AG10803 (cell line): ENCODE measurements at places on chromosomes 1 and 21.

DNA sequence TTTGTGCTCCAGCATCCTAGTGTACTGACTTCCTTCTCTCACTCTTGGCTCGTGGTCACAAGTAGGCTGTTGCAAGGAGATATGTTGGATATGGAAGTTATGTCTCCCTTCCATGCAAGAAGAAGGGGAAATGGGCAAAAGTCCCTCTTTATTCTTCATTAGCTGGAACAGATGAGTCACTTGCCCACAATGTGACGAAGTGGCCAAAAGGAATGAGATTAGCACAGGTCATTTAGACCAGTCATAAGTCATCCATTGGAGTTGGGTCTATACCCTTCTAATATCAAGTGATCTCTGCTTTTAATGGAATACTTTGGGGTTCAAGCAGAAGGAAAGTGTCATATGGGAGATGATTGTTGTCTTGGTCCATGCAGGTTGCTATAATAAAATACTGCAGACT lies 91.2 kb upstream of the NGF start:
- peak; percentile 73 for DNase-seq

GRCh38 chr21:15065392-15066122 lies 757 bp upstream of the NRIP1 start:
- peak; percentile 84 for DNase-seq

DNA sequence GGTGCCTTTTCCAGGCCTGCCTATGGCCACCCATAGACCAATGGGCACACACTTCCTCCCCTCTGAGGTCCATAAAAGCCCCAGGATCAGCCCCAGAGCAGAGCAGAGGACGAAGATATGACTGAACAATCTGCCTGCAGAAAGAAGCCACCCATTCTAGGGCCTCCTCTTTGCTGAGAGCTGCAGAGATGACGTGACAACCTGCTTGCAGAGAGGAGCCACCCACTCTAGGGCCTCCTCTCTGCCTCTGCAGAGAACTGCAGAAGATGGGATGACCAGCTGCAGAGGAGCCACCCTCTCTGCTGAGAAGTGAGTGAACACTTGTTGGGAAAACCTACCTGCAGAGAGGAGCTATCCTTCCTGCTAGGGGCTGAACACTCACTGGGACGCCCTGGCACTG lies 79.7 kb downstream of the SCMH1 start:
- no peak for DNase-seq

- DNase-seq = no peak
Measured at GRCh38 chr1:85387781-85388180, 77.2 kb downstream of the DDAH1 start.

GRCh38 chr1:236139495-236139894 lies 2.8 kb upstream of the GPR137B start:
- DNase-seq = no peak

- DNase-seq = peak; percentile 18
Measured at GRCh38 chr1:53420341-53420740, 38.9 kb upstream of the DMRTB1 start.

DNA sequence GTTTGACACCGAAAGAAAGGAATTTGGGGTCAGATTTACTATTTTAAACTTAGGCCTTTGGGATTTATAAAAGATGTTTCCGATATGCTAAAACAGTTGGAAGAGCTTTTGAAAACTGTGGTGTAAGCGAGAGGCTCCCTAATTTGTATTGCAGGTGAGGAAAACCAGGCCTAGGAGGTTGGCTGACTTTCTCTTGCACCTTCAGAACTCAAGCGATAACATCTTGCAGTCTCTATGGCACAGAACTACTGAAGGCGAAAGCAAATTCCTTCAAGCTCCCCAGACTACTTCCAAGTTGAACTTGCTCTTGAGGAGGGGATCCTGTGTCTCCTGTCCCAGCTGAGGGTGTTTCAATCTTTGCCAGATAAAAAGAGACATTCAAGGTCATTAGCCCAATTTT lies 685.7 kb downstream of the ADGRL2 start:
- no peak for DNase-seq

- peak; percentile 89 for DNase-seq
Measured at GRCh38 chr1:109198043-109198695, 15.5 kb upstream of the SARS1 start.

DNA sequence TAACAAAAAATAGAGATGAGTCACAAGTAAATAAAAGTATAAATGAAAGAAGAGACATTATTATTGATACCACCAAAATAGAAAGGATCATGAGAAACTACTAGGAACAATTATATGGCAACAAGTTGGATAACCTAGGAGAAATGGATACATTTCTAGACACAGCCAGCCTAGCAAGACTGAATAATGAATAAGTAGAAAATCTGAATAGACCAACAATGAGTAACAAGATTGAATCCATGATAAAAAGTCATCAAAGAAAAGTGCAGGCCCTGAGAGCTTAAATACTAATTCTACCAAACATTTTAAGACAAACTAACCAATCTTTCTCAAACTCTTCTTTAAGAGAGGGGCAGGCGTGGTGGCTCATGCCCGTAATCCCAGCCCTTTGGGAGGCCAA lies 538.6 kb upstream of the PBX1 start:
- DNase-seq = no peak

- no peak for DNase-seq
Measured at GRCh38 chr1:103327054-103327719, 198.3 kb upstream of the RNPC3 start.

DNA sequence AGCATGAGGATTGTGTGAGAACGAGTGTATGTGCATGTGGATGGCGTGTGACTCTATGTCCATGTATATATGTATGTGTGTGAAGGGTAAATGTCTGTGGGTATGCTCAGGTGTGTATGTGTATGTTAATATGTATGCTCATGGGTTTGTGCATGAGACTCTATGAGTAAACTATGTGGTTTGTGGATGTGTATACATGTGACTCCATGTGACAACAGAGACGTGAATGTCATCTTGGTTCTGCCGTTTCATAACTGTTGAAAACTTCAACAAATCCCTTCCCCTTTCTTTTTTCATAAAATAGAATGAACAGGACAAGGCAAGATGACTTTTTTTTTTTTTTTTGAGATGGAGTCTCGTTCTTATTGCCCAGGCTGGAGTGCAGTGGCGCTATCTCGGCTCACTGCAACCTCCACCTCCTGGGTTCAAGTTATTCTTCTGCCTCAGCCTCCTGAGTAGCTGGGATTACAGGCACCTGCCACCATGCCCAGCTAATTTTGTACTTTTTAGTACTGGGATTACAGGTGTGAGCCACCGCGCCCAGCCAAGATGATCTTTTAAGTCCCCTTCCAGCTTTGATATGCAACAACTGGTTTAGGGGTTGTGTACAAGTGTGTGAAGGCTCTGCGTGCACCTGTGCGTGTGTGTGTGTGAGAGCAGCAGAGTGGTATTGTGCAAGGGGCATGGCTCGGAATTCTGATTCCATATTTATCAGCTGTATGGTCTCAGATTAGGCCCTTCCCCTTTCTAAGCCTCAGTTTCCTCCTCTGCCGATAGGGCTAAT lies 106.3 kb downstream of the EBNA1BP2 start:
- no peak for DNase-seq

DNA sequence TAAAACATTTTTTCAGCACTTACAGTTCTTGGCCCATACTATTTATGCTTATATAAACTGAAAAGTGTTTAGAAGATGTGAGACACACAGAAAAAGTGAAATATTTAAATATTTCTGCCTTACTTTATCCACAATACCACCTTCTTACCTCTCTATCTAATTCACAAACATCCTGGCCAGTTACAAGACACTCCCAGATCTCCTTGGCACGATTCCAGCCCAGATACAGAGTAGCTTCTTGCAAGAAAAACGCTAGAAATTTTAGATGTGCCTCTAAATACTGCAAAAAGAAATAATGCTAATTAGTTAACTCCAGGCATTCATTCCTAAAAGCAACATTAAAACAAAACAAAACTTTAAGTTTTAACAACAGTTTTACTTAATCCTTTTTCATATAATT lies 68.4 kb downstream of the USP24 start:
- DNase-seq = no peak

DNA sequence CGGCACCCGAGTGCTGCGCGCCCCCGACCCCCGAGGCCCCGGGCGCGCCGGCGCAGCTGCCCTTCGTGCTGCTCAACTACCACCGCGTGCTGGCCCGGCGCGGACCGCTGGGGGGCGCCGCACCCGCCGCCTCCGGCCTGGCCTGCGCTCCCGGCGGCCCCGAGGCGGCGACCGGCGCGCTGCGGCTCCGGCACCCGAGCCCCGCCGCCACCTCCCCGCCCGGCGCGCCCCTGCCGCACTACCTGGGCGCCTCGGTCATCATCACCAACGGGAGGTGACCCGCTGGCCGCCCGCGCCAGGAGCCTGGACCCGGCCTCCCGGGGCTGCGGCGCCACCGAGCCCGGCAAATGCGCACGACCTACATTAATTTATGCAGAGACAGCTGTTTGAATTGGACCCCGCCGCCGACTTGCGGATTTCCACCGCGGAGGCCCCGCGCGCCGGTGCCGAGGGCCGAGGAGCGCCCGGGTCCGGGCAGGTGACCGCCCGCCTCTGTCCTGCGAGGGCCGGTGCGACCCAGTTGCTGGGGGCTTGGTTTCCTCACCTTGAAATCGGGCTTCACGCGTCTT lies 49.0 kb downstream of the SIM2 start:
- peak; percentile 8 for DNase-seq
